ENCODE measurements at places on chromosomes 12 and 14.
A peak's percentile ranks its signal among the peaks of the same experiment; 100 is the strongest.

DNA sequence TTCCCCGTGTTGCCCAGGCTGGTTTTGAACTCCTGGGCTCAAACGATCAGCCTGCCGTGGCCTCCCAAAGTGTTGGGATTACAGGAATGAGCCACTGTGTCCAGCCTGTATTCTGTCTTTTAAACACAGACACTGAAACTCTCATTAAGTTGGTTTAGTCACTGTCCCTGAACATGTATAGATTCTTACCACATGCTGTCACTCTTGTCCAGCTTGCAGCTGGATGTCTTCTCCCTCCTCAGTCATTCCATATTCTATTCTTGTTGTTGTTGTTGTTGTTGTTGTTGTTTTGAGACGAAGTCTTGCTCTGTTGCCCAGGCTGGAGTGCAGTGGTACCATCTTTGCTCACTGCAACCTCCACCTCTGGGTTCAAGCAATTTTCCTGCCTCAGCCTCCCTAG is 12.3 kb upstream of the ATP5MC2 start:
- DNase-seq, result no peak

DNA sequence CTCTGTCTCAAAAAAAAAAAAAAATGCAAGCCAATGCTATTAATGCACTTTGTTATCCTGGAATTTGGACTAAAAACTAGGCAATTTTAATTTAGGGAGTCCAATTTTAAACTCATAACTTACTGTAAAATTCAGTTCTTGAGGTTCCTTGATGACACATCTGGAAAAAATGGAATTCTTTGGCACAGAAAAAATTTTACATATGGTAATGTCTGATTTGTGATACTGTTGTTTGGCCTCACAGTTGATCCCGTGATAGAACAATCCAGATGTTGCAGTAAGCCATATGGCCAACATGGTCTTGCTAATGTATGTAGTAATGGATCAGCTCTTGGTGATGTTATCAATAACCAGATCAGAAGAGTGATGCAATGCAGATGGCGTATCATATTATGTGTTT is 1089.8 kb downstream of the FLRT2 start:
- DNase-seq, result no peak

DNA sequence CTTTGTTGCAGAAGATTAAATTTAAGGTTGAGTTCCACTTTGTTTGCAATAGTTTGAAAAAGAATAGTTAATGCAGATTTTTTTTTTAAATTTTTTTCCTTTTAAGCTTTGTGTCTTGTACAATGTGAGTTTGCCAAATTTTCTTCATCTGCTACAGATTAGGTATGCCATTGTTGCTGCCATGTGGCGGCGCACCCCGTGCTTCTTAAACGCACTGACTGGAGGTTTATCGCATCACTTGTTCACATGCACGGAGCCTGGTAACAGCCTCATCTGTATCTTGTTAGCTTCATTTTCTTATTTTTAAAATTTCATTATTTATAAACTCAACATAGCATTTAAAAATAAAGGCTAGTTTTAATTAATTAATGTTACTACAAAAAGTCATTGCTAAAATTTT is 43.5 kb downstream of the ETNK1 start:
- no peak for DNase-seq

DNA sequence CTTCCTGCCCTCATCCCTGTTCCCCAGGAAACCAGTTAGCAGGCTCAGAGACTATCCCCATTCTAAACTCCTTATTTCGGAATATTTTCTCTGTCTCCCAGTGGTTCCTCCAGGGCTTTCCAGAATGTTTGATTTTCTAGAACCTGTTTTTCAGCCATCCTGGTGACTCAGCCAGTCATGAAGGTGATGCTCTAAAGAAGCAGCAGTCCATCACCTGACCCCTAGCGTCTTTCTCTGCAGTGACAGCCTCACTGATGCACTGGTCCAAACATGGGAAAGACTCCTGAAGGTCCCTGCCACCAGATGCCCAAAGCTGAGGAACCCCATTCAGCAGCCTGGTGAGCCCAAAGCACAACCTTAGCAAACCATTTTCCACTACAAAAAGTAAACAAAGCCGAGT is 212.6 kb downstream of the PHETA1 start:
- no peak for DNase-seq

- DNase-seq, result no peak
These were observed 240.6 kb downstream of the RAD51B start for GRCh38 chr14:68060198-68060597.

DNA sequence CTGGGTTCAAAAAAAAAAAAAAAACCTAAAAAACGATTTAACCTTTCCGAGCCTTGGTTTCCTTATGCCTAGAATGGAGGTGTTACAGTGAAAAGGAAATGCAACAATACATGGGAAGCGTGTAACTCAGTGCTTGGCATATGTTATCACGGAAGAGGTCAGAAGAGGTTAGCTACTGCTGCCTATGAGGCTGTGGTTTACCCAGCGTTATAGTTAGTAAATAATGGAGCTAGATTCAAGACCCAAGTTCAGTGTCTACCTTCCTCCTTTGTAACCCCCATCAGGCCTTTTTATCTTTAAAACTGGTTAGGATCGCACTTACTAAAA is 839 bp downstream of the IFT43 start:
- DNase-seq, result no peak

- no peak for DNase-seq
These were observed 477.5 kb downstream of the RAD51B start for GRCh38 chr14:68297039-68297438.

- DNase-seq, result no peak
These were observed 341.8 kb downstream of the FSCB start for GRCh38 chr14:44165286-44165685.

GRCh38 chr12:66210840-66211239 is 21.8 kb downstream of the IRAK3 start:
- DNase-seq, result peak; percentile 28

- no peak for DNase-seq
These were observed 13.5 kb downstream of the EXD2 start for GRCh38 chr14:69204753-69205152.

GRCh38 chr14:90870950-90871604 is 54.8 kb upstream of the TTC7B start:
- no peak for DNase-seq

- no peak for DNase-seq
These were observed 359.8 kb downstream of the FOXG1 start for GRCh38 chr14:29126361-29126760.

DNA sequence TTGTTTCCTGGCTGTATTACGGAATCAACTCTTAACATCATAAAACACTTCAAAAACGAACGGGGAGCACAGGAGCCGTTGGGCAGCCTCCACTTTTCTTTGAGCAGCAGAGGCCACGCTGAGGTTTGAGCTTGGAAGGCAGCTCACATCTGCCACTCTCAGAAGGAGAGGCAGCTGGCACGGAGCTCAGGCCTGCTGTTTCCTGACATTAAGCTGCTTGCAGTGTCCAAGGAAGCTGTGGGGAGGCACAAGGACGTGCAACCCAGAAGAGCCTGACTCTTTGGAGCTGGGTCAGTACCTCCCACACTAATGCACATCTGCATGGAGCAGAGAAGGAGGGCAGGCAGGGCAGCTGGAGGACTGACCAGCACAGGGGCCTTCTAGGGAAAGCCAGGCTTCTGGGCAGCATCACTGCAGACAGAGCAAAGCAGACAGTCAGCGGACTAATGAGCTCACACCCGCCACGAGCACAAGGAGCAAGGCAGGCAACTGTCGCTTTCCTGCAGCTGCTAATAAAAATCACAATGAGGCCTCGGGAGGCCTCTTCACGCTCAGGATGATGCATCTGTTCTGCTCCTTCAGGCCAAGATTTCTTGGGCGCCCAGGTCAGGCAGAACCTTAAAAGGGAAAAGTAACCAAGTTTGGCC is 211.1 kb downstream of the GLT1D1 start:
- no peak for DNase-seq

DNA sequence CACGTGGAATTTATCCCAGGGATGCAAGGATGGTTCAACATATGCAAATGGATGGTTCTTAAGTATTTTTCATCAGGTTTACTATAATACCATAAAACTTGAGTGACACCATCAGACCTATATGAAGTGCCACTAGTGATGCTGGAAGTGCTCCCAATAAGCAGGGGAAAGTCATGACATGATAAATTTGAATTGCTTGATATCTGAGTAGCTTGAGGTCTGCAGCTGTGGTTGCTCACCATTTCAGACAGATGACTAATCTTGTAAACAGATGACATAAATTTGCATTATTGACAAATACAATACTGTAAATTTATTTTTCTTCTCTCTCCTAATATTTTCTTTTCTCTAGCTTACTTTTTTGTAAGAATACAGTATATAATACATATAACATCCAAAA is 13.7 kb upstream of the PRPF39 start:
- DNase-seq, result no peak

- peak; percentile 57 for DNase-seq
These were observed 2.4 kb downstream of the DHH start for GRCh38 chr12:49092086-49092815.

DNA sequence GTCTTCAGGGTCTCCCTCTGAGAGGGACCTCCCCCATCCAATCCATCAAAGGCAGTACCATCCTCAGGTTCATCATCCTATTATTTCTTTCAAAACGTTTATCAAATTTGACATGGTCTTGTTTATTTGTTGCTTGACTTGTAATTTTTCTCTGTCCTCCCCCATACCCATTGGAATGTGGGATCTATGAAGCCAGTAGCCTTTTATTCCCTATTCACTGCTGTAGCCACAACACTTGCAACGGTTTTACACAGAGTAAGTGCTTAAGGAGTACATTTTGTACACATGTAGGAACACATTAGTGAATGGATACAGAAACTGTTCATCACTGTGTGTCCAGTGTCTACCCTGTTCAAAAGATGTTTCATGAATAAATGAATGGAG is 41.5 kb downstream of the IGF1 start:
- no peak for DNase-seq

DNA sequence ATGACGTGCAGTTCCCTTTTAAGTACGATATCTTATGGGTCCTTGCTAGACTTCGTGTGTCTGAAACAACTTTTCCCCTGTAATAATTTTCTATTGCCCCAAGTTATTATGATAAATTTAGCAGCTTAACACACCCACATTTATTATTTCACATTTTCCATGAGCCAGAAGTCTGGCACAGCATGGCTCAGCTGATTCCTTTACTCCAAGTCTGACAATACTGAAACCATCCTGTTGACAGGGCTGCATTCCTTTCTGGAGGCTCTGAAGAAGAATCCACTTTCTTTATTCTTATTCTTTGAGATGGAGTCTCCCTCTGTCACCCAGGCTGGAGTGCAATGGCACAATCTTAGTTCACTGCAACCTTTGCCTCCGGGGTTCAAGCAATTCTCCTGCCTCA is 80.9 kb downstream of the DENND5B start:
- no peak for DNase-seq

All from Kasumi-1 (cell line).